Activated CD4-positive, CD25-positive, alpha-beta regulatory T cell treated with anti-CD3 and anti-CD28 coated beads, Interleukin-2, amount 50 U/mL, for 72 hours (primary cell): ENCODE measurements at places on chromosomes 3 and 15.
A peak's percentile ranks its signal among the peaks of the same experiment; 100 is the strongest.

DNA sequence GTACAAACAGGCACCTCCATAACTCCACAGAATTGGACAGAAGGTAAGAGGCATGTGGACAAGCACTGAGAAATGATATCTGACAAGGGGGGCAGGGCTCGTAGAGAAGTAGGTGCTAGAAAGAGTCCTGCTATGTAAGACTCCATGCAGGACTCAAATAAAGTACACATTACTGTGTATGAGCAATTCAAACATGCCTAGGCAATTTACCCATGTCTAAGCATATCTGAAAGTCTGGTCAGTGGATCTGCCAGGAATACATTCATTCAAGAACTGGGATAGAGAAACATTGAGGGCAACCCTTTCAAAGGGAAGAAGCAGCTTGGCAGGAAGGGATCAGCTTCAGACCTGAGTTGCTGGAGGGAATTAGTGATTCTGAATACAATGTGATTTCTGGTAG lies 174.1 kb upstream of the MCTP2 start:
- DNase-seq = no peak

DNA sequence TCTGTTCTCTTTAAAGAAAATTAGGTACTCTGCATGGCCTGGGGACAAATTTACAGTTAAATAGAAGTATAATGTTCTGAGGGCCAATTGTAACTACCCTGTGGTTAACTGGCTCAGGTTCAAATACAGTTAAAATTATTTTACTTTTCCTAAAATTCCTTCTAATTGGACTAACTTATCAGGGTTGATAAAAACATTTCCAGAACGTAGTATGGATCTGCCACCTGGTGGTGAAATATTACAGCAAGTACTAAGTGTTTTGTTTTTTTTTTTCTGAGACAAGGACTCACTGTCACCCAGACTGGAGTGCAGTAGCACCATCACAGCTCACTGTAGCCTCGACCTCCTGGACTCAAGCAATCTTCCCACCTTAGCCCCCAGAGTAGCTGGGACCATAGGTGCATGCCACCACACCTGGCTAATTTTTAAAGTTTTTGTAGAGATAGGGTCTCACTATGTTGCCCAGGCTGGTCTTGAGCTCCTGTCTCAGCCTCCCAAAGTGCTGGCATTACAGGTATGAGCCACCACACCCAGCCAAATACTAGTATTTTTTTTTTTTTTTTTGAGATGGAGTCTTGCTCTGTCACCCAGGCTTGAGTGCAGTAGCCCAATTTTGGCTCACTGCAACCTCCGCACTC lies 29.2 kb downstream of the NEO1 start:
- no peak for DNase-seq

DNA sequence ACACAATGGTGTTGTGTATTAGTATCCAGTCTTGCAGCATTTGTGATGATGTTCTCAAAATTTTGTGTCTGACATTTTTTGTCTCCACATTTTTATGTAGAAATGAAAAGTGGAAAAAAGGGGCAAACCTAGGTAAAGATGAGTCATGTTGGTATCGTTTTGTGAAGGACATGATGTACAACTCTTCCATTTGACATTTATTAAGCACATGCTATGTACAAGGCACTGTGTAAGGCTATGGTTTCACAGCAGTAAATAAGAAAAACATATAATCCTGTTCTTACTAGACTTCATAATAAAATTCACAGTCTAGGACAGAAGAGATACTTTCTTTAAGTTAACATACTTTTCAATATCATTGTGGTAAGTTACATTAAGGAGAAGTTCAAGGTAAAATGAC lies 143.5 kb upstream of the CNTN4 start:
- no peak for DNase-seq

- no peak for DNase-seq
These were observed 19.8 kb upstream of the LOXL1 start for GRCh38 chr15:73906346-73907034.

- no peak for DNase-seq
These were observed 33.4 kb upstream of the FRMD4B start for GRCh38 chr3:69419276-69419675.

- no peak for DNase-seq
These were observed 50.8 kb upstream of the CTNNB1 start for GRCh38 chr3:41148478-41148877.

GRCh38 chr15:63025460-63025859 lies 17.1 kb upstream of the TPM1 start:
- no peak for DNase-seq

DNA sequence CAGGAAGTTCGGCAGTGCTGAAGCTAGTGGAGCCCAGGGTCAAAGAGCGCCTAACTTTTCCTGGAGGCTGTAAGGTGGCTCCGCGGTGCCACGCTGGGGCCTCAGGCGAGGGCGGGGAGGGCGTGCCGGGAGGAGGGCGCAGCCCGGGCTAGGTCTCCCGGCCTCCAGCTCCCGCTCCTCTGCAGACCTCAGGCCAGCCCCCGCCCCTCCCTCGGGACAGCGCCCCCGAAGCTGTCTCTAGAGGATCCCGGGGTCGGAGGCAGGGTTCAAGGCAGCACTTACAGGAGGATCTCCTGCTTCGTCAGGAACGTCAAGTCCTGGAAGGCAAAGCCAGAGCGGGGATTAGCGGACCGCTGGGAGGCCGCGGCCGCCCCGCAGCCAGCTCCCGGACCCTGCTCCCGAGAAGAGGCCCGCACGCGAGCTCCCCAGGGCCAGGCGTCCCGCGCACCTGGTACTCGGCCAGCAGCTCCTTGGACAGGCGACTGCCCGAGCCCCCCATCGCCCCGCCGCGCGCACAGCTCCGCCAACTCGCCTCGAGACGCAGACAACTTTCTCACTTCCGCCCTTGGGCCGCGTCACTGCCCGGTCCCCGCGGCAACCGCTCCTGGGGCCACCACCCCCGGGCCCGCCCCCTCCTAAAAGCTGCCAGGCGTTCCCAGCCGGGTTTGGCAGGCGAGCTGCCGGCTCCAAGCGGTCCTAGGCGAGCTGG lies at the start of gene CIB1:
Gene CIB1, minus strand, starts transcription at position 555 of the 709 bp plus-strand sequence. Its CDS starts 56 bp downstream, at position 499.
- peak; percentile 97 for DNase-seq

DNA sequence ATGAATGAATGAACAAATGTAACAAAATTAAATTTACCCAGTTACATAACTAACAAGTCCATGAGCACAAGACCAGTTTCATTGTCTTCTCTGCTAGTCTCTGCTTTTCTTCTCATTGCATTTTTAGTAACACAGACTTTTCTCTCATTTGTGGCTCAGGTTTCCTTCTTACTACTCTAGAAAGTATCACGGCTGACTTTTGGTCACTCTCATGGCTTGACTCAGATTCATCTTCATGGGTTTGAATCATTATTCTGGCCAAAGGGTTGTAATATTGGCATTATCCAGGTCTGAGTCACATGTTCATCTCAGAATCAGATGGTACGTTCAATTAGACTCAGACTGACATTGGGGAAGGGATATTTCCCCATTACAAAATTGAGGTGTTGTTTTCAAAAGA lies 121.5 kb upstream of the SATB1 start:
- DNase-seq = no peak
